Common myeloid progenitor, CD34-positive (primary cell): ENCODE measurements at places on chromosomes 7 and 10.

GRCh38 chr7:8226501-8226900 lies 35.5 kb downstream of the ICA1 start:
- peak; percentile 62 for DNase-seq

DNA sequence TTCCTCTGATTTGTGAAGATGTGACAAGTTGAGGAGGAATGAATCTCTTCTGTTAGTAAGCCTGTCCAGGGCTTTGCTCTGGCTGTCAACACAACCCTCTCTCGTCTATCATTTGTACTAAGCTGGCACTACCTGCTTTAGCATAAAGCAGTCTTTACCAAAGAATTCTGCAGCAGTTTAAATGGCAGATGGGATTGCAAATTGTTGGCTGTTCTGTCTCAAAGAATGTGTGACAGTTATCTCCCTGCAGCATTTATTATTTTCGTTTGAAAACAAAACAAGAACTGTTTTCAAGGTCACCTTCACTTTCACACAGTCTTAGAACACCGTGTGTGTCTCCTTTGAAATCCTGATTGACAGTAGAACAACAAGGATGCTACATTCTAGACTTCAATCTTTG lies 4.8 kb upstream of the LAMB1 start:
- DNase-seq = no peak

- DNase-seq = no peak
Measured at GRCh38 chr10:85673270-85673669, 693.3 kb downstream of the GRID1 start.

- DNase-seq = no peak
Measured at GRCh38 chr10:31034098-31034909, 2.6 kb upstream of the ZNF438 start.

DNA sequence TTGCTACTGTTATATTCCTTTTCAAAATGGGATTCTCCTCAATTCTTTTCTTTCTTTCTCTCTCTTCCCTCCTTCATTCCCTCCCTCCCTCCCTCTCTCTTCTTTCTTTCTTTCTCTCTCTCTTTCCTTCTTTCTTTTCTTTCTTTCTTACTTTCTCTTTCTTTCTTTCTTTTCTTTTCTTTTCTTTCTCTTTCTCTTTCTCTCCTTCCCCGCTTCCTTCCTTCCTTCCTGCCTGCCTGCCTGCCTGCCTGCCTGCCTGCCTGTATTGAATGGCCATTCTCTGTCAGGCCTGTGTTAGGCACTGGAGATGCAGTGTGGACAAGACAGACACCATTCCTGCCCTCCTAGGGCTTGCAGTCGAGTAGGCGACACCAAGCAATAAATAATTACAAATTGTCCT lies 11.5 kb downstream of the CNNM1 start:
- no peak for DNase-seq

DNA sequence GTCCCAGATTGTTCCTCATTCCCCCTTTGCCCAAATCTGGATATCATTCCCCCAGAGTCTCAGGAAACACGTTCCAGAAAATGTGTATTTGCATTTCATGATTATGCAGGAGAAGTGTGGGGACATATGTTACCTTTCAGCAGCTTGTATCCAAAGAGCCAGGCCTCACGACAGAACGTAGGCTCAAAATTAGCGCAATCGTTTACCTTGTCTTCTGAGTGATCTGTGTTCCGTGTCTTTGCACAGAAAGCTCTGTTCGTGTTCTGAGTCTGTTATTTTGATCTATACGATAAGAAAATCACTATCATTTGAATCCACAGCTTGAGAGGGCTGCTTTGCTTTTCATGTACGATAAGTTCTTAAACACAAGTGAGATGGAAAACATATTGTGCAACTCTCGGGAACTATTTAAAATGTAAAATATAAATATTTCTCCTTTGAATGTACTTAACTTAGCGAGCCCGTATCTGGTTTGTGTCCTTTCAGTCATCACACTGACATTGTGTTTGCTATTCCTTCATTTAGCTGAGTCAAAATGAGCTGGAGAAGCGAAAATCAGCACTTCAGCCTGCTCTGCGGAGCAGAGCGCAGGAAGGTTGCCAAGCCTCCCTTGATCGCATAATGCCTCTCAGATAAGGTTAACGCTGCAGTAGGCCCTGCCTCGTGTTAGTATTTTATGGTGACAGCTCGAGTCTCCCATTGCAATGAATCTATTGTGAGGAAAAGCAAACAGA lies 80.2 kb upstream of the CACNB2 start:
- DNase-seq = no peak

GRCh38 chr10:132941640-132942051 lies 724 bp downstream of the CFAP46 start:
- DNase-seq = no peak

DNA sequence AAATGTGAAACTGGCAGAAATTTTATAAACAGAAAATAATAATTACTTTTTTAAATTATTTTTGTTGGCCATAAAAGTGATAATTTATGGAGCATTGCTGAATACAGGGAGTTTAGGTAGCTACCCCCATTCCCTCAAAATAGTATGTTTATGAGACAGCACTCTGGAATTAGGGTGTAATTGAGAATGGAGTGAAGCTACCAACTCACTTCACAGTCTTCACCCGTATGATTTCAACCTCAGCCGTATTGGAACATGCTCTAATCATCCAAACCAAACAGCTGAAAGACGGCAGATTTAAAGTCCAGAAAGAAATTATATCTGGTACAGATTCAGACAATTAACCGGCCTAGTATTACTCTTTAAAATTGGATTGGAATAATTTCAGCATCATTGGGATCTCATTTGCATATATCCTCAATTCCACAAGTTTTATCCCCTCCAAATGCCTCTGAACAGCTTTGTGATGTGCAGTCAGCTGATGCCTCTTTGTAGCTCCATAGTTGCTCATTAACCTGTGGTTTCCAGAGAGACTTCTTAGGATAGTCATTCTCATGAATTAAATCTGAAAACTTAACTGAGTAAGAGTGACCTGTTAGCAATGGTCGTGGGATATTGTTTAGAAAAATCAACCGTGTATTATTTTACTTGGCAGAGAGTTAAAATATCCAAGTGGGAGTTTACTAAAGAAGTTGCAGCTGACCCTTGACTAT lies 59.1 kb upstream of the GJD4 start:
- DNase-seq = no peak
